Left lung (tissue), 14 donors: ENCODE measurements at places on chromosomes 5 and 9. TPM values are rescaled to one million over a fixed set of nuclear protein-coding genes. Genes with fewer than 3 reads are reported as not detected.
A peak's percentile ranks its signal among the peaks of the same experiment; 100 is the strongest.

GRCh38 chr9:92486371-92486770 is 4.1 kb upstream of the ASPN start:
- no peak overlapping the region for H3K4me3 ChIP-seq
- no peaks in the 10 kb centered on the region for H3K36me3 ChIP-seq
- no peak overlapping the region for H3K27ac ChIP-seq
- no peaks in the 10 kb centered on the region for H3K27me3 ChIP-seq
- DNase-seq, result no peak

DNA sequence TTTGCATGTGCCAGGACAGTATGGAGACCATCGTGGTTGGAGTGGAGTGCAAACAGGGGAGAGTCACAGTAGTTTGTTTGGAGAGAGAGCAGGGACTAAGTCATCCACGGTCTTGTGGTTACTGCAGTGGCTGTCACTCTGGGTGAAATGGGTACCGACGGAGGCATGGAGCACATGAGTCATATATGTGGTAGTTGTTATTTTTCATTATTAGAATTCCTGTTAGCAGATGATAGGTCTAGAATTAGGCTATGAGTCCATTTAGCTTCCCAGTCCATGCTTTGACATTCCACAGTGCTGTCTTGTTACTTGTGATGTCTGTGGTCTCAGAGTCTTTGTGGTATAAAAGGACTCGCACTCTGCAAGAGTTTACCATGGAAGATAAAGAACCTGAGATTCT is 303.9 kb downstream of the DMRT2 start:
- DNase-seq, result no peak
- H3K27me3 ChIP-seq, result no peaks in the 10 kb centered on the region
- no peaks in the 10 kb centered on the region for H3K4me1 ChIP-seq
- H3K36me3 ChIP-seq, result no peaks in the 10 kb centered on the region
- no peak overlapping the region for H3K4me3 ChIP-seq
- no peak overlapping the region for H3K27ac ChIP-seq

- H3K4me1 ChIP-seq, result no peaks in the 10 kb centered on the region
- no peak overlapping the region for H3K27ac ChIP-seq
- no peak for DNase-seq
- H3K27me3 ChIP-seq, result no peaks in the 10 kb centered on the region
- H3K4me3 ChIP-seq, result no peak overlapping the region
These were observed 22.3 kb downstream of the TRAF1 start for GRCh38 chr9:120904061-120904977.

- no peaks in the 10 kb centered on the region for H3K36me3 ChIP-seq
- no peak overlapping the region for H3K4me3 ChIP-seq
- H3K27ac ChIP-seq, result no peak overlapping the region
- H3K27me3 ChIP-seq, result peaks cover 57% of the 10 kb centered on the region
These were observed 49.7 kb downstream of the OLFM1 start for GRCh38 chr9:135136991-135137832.

- H3K36me3 ChIP-seq, result no peaks in the 10 kb centered on the region
- peaks cover 13% of the 10 kb centered on the region for H3K4me1 ChIP-seq
- DNase-seq, result no peak
- H3K27me3 ChIP-seq, result peaks cover 66% of the 10 kb centered on the region
- H3K4me3 ChIP-seq, result no peak overlapping the region
These were observed 1637.8 kb upstream of the C9orf72 start for GRCh38 chr9:29211003-29211579.

DNA sequence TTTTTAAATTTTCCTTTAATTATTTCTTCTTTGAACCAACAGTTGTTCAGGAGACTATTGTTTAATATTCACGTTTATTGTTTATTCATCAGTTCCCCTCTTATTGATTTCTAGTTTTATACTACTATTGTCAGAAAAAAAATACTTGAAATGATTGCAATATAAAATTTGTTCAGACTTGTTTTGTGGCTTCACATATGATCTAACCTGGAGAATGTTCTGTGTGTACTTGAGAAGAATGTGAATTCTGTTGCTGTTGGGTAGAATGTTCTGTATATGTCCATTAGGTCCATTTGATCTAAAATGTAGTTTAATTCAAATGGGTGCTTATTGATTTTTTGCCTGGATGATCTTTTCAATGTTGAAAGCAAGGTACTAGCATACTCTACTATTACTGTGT is 408.7 kb upstream of the RIOK2 start:
- no peak overlapping the region for H3K4me3 ChIP-seq
- H3K27me3 ChIP-seq, result no peaks in the 10 kb centered on the region
- H3K4me1 ChIP-seq, result no peaks in the 10 kb centered on the region
- H3K36me3 ChIP-seq, result no peaks in the 10 kb centered on the region

- H3K4me1 ChIP-seq, result peaks cover 19% of the 10 kb centered on the region
- DNase-seq, result no peak
- no peak overlapping the region for H3K4me3 ChIP-seq
- H3K27ac ChIP-seq, result peak overlapping the region; percentile 13
These were observed 28.4 kb upstream of the LTC4S start for GRCh38 chr5:179765400-179765799.

Gene SLCO4C1
- 27.4 TPM for total RNA-seq

Gene CCL28
- total RNA-seq, result 6.4 TPM

Gene FYB1
- total RNA-seq, result 93.7 TPM

Gene LEAP2
- 1.9 TPM for total RNA-seq

Gene APBA1
- total RNA-seq, result 2.4 TPM
